ENCODE measurements at places on chromosomes 5 and 9. TPM values are rescaled to one million over a fixed set of nuclear protein-coding genes. Genes with fewer than 3 reads are reported as not detected.

The ADAMTS19 gene
- total RNA-seq = not detected

The GABRA1 gene
- not detected for total RNA-seq

The FLT4 gene
- 0.95 TPM for total RNA-seq

The GZMA gene
- 738 TPM for total RNA-seq

The GRIA1 gene
- total RNA-seq = not detected

The PCDHGA2 gene
- 0.23 TPM for total RNA-seq

The KIF4B gene
- total RNA-seq = not detected

The QRFP gene
- total RNA-seq = not detected

The CDH18 gene
- total RNA-seq = not detected

The DBH gene
- total RNA-seq = not detected

The PIP5KL1 gene
- total RNA-seq = 2.7 TPM

The ANKS6 gene
- 6.3 TPM for total RNA-seq

The SHISAL2B gene
- total RNA-seq = not detected

The OBP2B gene
- not detected for total RNA-seq

The CAMK4 gene
- 106 TPM for total RNA-seq

The GMCL2 gene
- not detected for total RNA-seq

The FCN2 gene
- not detected for total RNA-seq

The SEMA5A gene
- 1.1 TPM for total RNA-seq

The LIX1 gene
- not detected for total RNA-seq

The MYMK gene
- total RNA-seq = not detected

The NTRK2 gene
- 0.34 TPM for total RNA-seq
